ENCODE measurements at places on chromosomes 6 and 20.
A peak's percentile ranks its signal among the peaks of the same experiment; 100 is the strongest.

DNA sequence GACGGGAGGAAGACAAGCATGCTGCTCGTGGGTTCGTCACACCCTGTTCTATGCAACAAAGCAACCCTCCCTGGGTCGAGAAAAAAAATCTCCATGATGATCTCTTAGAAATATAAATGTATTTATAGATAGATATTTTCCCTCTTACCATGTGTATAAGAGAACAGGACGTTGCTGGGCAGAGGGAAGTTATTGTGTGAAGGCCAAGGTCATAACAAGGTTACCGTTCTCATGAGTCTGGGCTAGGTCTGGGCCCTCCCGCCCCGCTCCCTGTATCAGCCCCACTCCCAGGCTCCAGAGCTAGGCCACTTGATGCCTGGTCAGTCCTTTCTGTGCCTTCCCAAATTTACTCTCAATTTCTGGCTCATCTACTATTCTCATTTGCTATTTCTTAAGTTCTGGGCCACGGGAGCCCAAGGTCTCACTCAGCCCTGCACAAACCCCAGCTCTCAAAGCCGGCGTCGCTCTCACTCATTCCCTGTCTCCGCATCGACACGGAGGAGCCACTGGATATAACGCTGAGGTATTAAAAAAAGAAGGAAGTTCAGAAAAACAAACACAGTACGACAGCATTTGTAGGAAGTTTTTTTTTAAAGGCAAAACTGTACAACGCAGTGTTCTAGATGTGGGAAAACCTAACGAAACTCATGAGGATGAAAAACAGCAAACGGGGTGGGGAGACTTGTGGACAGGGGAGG lies 96.8 kb downstream of the PSMG4 start:
- no peak for DNase-seq

DNA sequence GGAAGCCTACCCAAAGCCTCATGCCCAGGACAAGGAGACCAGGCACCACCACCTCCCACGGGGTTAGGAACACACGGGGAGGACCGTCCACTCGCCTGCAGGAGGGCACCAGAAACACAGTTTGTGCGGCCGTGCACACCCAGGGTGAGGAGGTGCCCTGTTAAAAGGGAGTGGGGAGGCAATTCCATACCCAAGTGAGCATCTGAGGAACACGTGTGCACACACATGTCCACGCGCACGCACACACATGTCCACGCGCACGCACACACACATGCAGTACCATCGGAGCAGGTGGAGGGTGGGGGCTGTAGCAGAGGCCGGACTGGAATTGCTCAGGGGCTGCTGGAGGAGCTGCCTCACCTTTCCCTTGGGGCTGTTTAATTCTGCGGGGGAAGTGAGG lies 259.4 kb downstream of the TAF4 start:
- DNase-seq: no peak

DNA sequence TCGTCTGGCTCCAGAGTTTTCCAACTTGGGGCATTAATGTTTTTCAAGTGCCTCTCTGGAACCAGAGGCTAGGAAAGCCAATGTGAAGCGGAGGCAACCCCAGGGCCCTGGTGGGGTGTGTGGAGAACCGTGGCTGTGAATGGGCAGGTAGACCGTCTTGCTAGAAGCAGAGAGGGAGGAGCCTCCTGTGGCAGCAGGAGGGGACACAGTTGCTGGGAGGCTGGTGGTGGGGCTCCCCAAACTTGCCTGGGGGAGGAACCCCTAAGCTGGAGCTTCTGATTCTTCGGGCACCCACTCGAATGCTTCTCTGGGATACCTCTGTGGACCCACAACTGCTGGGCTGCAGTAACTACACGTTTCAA lies 65.3 kb upstream of the APCDD1L start:
- no peak for DNase-seq

- no peak for DNase-seq
Observed at GRCh38 chr20:34110745-34111641, 1.1 kb downstream of the EIF2S2 start.

GRCh38 chr20:3316136-3316535 lies 77.1 kb upstream of the SLC4A11 start:
- no peak for DNase-seq

- no peak for DNase-seq
Observed at GRCh38 chr6:45540375-45540920, 162.7 kb upstream of the SUPT3H start.

DNA sequence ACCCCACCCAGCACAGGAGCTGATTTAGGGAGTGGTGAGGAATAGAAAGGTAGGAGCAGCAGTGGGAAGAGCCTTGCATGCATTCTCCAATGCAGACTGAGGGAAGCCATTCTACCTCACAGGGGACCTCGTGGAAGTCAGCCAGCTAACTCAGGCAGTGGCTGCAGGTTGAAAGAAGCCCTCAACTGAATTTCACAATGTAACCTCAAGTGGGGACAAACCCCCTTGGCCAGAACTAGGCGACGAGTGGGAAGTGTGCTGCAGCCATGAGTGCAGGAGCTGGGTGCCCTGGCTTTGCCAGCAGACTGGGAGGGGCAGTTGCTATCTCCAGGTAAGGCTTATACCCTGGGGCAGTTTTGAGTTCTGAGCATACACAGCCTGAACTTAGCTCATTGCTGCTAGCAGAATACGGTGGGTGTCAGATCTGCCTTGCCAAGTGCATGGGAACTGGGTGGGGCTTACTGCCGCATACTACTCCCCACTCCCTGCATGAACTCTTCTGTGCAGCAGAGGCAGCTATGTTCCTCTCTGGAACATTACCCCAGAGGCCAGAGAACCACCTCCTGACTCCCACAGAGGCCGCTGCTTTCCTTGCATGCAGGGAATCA lies 126.5 kb downstream of the CDK19 start:
- DNase-seq: peak; percentile 7

DNA sequence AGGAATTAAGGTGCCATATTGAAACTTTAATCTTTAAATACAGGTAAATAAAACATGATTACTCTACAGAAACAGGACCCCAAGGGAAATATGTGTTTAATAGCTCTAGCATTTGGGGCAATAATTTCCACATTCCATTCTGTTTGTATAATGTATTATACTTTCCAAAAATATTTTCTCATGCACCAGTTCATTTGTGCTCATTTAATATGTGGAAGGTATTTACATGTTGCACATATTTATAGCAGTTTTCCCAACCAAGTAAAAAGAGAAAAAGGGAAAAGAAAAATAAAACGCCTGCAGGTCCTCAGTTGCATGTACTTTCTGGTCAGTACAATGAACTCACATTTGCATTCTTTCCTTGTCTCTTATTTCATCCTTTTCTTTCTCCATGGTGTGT lies 129.5 kb upstream of the SULF2 start:
- DNase-seq: no peak

- DNase-seq: no peak
Observed at GRCh38 chr6:31713991-31714684, 1.0 kb upstream of the LY6G6D start.

DNA sequence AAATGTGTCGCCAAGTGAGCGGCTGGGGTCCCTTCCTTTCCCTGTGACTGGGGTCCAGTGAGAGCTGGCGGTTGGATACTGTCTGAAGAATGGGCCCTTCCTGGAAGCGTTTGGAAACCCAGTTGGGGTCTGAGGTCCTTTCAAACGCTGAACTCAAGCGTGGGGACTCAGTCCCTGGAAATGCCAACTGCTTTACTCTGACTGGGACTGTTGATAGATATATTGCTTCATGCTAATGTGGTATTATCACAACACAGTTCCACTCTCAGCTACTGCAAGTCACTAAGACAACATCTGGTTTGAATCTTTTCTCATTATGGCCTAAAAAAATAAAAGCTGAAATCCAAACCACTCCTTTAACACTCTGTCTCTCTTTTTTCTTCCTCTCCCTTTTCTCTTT lies 23.7 kb upstream of the PSMF1 start:
- no peak for DNase-seq

- DNase-seq: no peak
Observed at GRCh38 chr20:31719644-31720485, 2.8 kb downstream of the BCL2L1 start.

- DNase-seq: no peak
Observed at GRCh38 chr20:41861772-41862422, 243.7 kb upstream of the CHD6 start.

GRCh38 chr6:107511511-107511993 lies 21.6 kb downstream of the SOBP start:
- no peak for DNase-seq

DNA sequence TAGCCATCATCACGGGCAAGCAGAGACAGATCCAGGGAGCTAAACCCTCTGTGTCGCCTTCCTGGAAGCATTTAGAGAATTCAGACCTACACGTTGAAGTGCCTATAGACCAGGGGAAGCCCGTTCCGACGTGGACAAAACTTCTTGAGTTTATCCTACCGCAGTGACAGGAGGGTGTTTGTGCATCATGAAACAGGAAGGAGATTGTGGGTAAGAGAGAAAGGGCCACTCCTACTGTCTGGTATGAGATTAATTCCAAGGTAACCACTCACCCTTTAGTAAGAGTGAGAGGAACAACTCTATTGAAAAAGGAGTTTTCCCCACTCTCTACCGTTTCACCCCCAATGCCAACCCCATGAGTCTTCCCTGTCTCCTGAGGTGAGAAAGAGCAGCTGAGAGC lies 133.7 kb downstream of the TFAP2C start:
- no peak for DNase-seq
